ENCODE measurements at places on chromosomes 6 and 20.

DNA sequence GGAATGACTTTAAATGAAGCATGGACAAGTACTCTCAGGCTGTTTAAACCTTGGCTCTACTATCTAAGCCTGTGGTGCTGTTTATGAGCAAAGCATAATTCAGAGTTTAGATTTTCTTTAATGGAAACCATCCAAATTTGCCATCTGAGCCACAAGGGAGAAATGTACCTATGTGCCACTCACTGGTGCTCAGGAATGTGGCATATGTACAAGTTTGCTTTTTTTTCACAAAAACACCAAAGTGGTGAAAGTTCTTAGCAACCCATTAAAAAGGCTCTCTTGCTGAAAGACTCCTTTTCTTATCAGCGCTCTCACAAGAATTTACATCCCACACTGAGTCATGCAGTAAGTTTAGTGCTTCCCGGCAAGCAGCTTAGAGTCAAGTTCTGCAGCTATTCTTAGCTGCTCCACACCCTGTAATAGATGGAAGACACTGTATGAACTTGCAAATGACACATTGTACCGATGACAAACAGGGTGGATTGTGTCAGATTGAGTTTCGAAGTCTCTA lies 57.3 kb upstream of the MLIP start:
- no peak for DNase-seq

GRCh38 chr6:96016334-96017069 lies 728 bp downstream of the FUT9 start:
- DNase-seq: no peak

DNA sequence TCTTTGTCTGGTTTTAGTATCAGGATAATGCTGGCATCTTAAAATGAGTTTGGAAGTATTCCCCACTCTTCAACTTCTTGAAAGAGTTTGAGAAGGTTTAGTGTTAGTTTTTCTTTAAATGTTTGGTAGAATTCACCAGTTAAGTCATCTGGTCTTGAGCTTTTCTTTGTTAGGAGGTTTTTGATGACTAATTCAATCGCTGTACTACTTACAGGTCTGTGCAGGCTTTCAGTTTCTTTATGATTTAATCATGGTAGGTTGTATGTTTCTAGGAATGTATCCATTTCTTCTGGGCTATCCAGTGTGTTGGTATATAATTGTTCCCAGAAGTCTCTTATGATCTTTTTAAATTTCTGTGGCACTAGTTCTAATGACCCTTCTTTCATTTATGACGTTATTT lies 215.5 kb downstream of the LRFN2 start:
- DNase-seq: no peak

DNA sequence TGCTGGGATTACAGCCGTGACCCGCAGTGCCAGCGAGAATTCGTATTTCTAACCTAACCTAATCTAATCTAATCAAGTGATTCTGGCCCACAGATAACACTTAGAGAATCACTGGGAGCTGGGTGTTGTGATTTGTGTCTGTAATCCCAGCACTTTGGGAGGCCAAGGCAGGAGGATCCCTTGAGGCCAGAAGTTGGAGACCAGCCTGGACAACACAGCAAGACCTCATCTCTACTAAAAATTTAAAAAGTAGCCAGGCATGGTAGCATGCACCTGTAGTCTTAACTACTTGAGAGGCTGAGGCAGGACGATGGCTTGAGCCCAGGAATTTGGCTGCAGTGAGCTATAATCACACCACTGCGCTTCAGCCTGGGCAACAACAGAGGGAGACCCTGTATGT lies 21.4 kb upstream of the NCOA3 start:
- DNase-seq: no peak

GRCh38 chr20:24662322-24662721 lies 192.9 kb downstream of the SYNDIG1 start:
- no peak for DNase-seq

DNA sequence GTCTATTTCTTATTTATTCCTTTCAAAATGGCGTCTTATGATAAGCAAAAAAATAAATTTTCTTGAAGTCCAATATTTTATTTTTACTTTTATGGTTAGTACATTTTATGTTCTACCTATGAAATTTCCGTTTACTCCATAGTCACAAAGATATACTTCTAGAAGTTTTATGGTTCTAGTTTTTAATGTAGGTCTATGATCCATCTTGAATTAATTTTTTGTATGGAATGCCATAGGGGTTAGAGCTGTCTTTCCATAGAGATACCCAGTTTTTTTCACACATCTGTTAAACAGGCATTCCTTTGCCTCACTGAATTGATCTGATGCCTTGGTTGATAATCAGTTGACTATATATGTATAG lies 24.9 kb upstream of the ASIP start:
- no peak for DNase-seq

GRCh38 chr6:109762769-109763441 lies 71.8 kb downstream of the FIG4 start:
- DNase-seq: no peak

GRCh38 chr20:34377072-34377847 lies 14.2 kb downstream of the ITCH start:
- no peak for DNase-seq

GRCh38 chr20:39829256-39829655 lies 859.8 kb downstream of the MAFB start:
- no peak for DNase-seq

GRCh38 chr6:75415804-75416203 lies 77.8 kb downstream of the FILIP1 start:
- DNase-seq: no peak

DNA sequence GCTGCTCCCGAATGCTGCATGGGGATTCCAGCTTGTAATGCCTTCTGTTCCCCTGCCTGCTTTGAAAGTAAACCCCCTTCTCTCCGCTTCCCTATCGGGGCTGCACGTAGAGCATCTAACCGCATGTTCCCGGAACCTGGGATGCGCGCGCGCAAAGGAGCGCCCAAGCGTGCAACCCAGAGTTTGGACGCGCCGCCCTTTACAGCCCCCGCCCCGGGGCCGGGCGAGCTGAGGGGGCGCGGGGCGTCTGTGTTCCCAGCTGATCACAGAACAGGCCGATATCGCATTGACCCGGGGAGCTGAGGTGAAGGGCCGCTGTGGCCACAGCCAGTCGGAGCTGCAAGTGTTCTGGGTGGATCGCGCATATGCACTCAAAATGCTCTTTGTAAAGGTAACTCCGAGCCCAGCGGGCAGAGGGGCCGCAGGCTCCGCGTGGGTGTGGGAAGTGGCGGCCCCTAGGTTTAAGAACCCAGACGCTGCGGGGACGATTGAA lies 1.4 kb downstream of the LAMP5 start:
- no peak for DNase-seq

GRCh38 chr6:158118886-158119285 lies 49.2 kb downstream of the SERAC1 start:
- DNase-seq: no peak

- DNase-seq: no peak
These were observed 9.7 kb upstream of the EMILIN3 start for GRCh38 chr20:41376349-41376748.

DNA sequence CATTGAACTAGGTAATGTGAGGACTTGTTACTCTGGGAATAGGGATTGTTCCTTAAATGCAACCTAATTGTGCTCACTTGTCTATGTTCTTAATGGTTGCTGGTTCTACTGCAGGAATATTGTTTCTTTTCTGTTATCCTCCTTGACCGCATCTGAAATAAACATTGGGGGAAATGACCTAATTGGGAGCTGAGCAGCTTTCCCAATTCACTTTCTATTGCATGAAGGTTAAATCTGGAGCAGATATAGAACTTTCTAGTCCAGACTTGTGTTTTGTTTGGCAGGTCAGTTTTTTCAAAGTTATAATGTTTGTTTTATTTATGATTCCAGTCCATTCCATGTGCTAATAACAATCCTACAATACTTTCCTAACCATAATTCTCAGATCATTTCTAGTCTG lies 981.0 kb upstream of the CITED2 start:
- DNase-seq: no peak

GRCh38 chr20:54097236-54097529 lies 26.8 kb upstream of the BCAS1 start:
- DNase-seq: no peak

DNA sequence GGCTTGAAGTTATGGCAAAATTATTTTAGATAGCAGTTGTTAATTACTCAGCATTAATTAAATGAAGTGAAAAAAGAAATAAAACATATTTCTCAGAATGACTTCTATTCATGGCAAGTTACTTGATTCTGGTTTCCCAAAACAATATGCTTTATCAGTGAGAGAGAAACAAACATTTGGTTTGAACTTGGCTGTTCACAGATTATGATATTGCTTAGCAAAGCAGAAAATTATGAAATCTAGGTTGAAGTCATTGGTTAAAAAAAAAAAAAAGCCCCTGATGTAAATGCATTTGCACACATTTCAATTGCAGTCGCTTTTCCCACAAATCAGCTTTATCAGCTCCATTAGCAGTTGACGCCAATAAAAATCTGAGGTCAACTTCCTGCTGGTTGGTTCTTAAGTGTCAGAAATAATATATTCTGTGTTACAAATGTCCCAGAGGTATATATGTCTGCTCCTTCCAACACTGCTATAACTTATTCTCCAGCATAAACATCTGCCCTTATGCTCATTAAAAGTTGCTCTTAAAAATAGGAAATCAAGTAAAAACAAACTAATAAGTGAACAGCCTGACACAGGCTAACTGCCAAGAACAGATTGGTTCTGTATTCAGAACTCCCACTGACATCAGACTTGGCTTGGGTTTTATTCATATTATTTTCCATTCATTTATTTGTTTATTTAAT lies 275.4 kb downstream of the PHF3 start:
- no peak for DNase-seq

All from hematopoietic multipotent progenitor cell treated with erythropoietin and hydrocortisone succinate and interleukin-3 and kit ligand, for 8 days (in vitro differentiated cells).